Activated CD4-positive, alpha-beta T cell treated with anti-CD3 and anti-CD28 coated beads, Interleukin-2, amount 10 ng/mL, durations not matched to agents 7 days and 5 days (primary cell): ENCODE measurements at places on chromosomes 5 and 9. TPM values are rescaled to one million over a fixed set of nuclear protein-coding genes. Genes with fewer than 3 reads are reported as not detected.

DNA sequence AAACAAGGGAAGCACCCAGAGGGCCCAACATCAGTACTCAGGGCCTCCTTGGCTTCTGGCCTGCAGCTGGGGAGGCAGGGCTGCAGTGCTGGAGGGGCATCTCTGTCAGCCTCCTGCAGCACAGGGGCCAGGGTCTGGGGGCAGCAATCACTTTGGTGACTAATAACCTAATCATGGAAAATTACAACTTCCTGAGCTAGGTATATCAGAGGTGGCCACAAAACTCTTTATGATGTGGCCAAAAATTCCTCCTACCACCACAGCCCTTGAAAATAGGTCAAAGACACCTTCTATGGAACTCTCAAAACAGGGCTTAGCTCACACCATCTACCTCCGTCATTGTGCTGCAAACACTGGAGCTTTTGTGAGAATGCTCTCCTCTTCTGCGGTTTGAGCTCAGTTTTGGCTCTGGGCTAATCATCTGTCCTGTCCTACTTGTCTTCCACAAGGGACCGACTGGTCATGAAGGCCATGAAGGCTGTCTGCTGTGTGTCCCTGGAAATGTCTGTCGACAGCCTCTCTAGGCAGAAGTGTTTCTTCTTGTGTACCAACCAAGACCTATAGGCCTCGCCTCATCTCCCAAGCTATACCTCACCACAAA lies 28.6 kb downstream of the CSF2 start:
- H3K36me3 ChIP-seq, result peaks cover 6% of the 10 kb centered on the region
- no peaks in the 10 kb centered on the region for H3K27me3 ChIP-seq
- no peak for DNase-seq
- H3K27ac ChIP-seq, result peak overlapping the region; percentile 96
- peaks cover 78% of the 10 kb centered on the region for H3K4me1 ChIP-seq

GRCh38 chr9:30799527-30800101 lies 1584.8 kb upstream of the ACO1 start:
- H3K27me3 ChIP-seq, result no peaks in the 10 kb centered on the region
- H3K36me3 ChIP-seq, result no peaks in the 10 kb centered on the region
- H3K4me1 ChIP-seq, result no peaks in the 10 kb centered on the region
- no peak for DNase-seq

GRCh38 chr5:43140286-43140685 lies 19.6 kb downstream of the ZNF131 start:
- H3K27ac ChIP-seq, result no peak overlapping the region
- no peak for DNase-seq
- no peaks in the 10 kb centered on the region for H3K27me3 ChIP-seq
- H3K4me1 ChIP-seq, result peaks cover 42% of the 10 kb centered on the region

DNA sequence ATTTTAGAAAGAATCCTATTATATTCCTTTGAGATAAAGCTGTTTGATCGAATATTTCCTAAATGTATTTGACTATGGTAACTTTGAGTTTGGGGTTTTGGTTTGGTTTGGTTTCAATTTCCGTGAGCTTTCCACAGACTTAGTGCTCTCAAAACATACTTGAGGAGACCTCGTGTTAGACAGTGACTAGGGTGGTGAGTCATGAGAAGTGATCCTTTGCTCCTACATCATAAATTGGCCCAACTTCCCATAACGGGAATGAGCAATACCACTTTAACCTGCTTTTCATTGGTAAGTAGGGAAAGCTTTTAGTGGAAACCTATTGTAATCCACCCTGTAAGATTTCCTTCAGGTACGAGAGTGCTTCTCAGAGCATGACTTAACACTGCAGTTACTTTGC lies 3.8 kb upstream of the RASEF start:
- peaks cover 20% of the 10 kb centered on the region for H3K27me3 ChIP-seq
- no peaks in the 10 kb centered on the region for H3K4me1 ChIP-seq
- DNase-seq, result no peak
- H3K4me3 ChIP-seq, result no peak overlapping the region
- H3K27ac ChIP-seq, result no peak overlapping the region
- H3K36me3 ChIP-seq, result no peaks in the 10 kb centered on the region

- H3K36me3 ChIP-seq, result no peaks in the 10 kb centered on the region
- H3K27ac ChIP-seq, result no peak overlapping the region
- no peak overlapping the region for H3K4me3 ChIP-seq
- H3K27me3 ChIP-seq, result peaks cover 11% of the 10 kb centered on the region
- no peak for DNase-seq
- no peaks in the 10 kb centered on the region for H3K4me1 ChIP-seq
These were observed 90.6 kb downstream of the PTCD2 start for GRCh38 chr5:72410688-72411295.

GRCh38 chr5:16666883-16667398 lies 50.1 kb upstream of the RETREG1 start:
- no peak overlapping the region for H3K27ac ChIP-seq
- H3K36me3 ChIP-seq, result no peaks in the 10 kb centered on the region
- DNase-seq, result peak; percentile 38

GRCh38 chr9:120066315-120066714 lies 513.7 kb downstream of the CDK5RAP2 start:
- H3K4me1 ChIP-seq, result no peaks in the 10 kb centered on the region
- no peaks in the 10 kb centered on the region for H3K36me3 ChIP-seq
- no peaks in the 10 kb centered on the region for H3K27me3 ChIP-seq
- no peak overlapping the region for H3K4me3 ChIP-seq
- no peak for DNase-seq

DNA sequence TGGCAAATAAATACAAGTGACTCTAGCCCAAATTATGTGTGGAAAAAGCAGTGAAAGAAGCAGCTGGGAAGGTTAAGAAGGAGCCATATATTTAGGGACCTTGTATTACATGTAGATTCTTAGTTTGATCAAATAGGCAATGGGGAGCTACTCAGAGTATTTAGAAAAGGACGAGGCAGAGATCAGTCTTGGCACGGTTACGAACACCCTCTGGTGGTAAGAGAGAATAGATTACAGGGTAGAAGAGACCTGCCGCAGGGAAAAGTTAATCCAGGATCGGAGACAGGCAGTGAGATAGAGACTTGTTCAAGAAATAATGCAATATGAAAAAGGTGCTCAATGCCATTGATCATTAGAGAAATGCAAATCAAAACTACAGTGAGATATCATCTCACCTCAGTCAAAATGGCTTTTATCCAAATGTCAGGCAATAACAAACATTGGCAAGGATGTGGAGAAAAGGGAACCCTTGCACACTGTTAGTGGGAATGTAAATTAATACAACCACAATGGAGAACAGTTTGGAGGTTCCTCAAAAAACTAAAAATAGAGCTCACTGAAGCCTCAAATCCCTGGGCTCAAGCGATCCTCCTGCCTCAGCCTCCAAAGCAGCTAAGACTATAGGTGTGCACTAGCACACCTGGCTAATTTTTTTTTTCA lies 12.0 kb downstream of the INIP start:
- peaks cover 27% of the 10 kb centered on the region for H3K36me3 ChIP-seq
- no peak for DNase-seq
- peaks cover 15% of the 10 kb centered on the region for H3K4me1 ChIP-seq
- no peak overlapping the region for H3K4me3 ChIP-seq
- no peaks in the 10 kb centered on the region for H3K27me3 ChIP-seq
- H3K27ac ChIP-seq, result no peak overlapping the region

DNA sequence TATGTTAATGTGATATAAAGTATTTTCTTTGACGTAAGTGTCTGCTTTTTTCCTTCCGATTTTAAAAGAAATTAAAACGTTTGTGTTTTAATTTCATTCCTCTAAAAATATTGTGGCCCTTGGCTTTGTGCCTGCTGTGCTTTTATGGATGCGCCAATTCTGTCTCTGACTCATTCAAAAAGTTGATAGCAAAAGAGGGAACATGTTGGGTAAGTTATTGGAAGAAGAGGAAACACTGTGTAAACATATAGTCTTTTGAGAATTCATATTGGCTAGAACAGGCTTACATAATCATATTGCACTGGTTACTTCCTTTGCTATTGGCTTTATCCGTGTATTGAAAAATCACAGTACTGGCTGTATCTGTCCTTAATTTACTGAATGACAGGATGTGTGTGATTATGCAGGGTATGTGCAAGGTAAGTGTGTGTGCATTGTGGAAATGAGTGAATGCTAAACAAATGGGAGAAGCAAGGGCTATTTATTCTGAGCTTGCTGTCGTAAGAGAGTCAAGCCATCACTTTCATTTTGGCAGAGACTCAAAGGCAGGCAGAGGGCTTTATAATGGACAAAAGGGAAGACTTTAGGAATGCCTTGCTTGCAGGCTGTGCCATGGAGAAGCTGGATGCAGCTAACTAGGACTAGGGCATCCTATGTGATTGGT lies 67.8 kb downstream of the SGCD start:
- H3K27me3 ChIP-seq, result peaks cover 1% of the 10 kb centered on the region
- H3K4me3 ChIP-seq, result no peak overlapping the region
- no peaks in the 10 kb centered on the region for H3K36me3 ChIP-seq

GRCh38 chr9:86577420-86578333 lies 223.5 kb upstream of the TUT7 start:
- H3K4me3 ChIP-seq, result no peak overlapping the region
- H3K36me3 ChIP-seq, result no peaks in the 10 kb centered on the region
- no peak for DNase-seq
- H3K27ac ChIP-seq, result no peak overlapping the region
- no peaks in the 10 kb centered on the region for H3K4me1 ChIP-seq

GRCh38 chr5:137478043-137478442 lies 21.1 kb downstream of the SPOCK1 start:
- H3K4me3 ChIP-seq, result no peak overlapping the region
- DNase-seq, result no peak
- H3K36me3 ChIP-seq, result no peaks in the 10 kb centered on the region
- no peaks in the 10 kb centered on the region for H3K4me1 ChIP-seq
- H3K27me3 ChIP-seq, result peaks cover 2% of the 10 kb centered on the region
- no peak overlapping the region for H3K27ac ChIP-seq

DNA sequence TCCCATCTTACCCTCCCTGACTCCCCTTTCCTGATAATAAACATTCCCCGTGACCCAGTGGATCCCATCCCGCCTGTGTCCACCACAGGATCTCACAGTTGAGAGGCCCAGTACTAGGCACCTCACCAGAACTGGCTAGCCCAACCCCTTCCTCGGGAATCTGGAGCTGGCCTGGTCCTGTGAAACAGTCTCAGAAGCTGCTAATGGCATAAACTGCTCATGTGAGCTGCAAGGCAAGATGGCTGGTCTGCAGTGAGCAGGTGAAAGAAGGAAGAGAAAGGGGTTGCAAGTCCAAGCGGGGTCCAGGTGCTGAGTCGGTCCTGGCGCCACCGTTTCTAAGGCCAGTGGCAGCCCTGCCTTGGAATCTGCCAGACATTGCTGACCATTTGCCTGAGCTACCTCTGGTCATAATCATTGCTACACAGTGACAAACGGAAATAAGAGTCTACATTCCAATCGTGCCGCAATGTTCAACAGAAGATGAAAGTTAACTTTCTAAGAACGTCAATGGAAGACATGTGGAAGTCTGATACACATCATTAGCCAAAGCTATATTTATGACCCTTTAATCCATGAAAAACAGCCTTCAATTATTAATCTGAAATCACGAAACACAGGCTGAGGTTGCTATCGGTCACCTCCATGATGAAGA lies 33.7 kb downstream of the DNAH5 start:
- no peak for DNase-seq
- H3K4me1 ChIP-seq, result no peaks in the 10 kb centered on the region
- H3K27ac ChIP-seq, result no peak overlapping the region
- H3K36me3 ChIP-seq, result no peaks in the 10 kb centered on the region

DNA sequence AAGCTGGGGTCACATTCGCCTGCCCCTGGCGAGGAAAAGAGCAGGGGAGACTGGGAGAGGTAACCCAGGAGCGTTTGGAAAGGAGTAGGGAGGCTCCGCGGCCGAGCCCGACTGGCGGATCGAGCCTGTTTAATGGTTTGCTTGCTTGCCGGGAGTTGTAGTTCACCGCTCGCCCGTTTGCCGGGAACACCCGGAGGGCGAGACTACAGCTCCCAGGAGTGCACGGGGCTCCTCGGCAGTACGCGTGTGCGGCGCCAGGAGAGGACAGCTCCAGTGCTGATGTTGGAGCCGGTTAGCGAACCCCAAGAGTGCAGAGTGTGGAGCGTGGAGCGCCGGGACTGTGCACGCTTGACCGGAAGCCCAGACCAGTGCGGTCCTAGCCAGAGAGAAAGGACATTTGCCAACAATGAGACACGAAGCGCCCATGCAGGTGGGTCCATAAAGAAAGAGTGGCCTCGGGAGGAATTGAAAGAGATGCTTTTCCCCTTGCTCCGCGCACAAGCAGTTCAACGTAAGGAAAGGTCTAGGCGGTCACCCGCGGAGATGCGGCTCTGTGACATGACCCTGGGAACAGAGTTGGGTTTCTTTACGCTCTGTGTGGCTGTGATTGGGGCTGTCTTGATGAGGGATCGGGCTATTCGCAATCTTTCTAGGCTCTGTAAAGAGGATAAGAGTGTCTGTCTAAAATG lies at the start of gene RAB3C:
RAB3C (plus strand) TSS at position 273 of the 689 bp plus-strand sequence; CDS start at position 407, 134 bp downstream.
- peaks cover 33% of the 10 kb centered on the region for H3K27me3 ChIP-seq
- peak; percentile 74 for DNase-seq
- H3K36me3 ChIP-seq, result no peaks in the 10 kb centered on the region
- peaks cover 18% of the 10 kb centered on the region for H3K4me1 ChIP-seq
- peak within 1 kb of the TSS; percentile 72 for H3K4me3 ChIP-seq
- H3K27ac ChIP-seq, result no peak within 1 kb of the TSS

- H3K36me3 ChIP-seq, result no peaks in the 10 kb centered on the region
- no peak for DNase-seq
- H3K4me1 ChIP-seq, result no peaks in the 10 kb centered on the region
- no peak overlapping the region for H3K4me3 ChIP-seq
- no peaks in the 10 kb centered on the region for H3K27me3 ChIP-seq
These were observed 25.6 kb upstream of the TUSC1 start for GRCh38 chr9:25703701-25704357.

DNA sequence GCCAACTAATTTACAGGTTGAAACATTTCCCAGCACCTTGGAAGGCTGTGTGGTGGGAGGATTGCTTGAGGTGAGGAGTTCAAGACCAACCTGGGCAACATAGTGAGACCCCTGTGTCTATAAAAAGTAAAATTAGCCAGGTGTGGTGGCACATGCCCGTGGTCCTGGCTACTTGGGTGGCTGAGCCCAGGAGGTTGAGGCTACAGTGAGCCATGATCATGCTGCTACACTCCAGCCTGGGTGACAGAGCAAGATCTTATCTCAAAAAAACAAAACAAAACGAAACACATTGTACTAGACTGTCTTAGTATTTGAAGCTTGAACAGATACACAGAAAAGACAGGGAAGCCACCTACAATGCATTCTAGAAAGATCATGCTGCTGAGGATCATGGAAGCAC lies 2.8 kb upstream of the HSDL2 start:
- no peaks in the 10 kb centered on the region for H3K27me3 ChIP-seq
- peak; percentile 24 for DNase-seq
- no peak overlapping the region for H3K4me3 ChIP-seq
- H3K27ac ChIP-seq, result peak overlapping the region; percentile 47
- peaks cover 12% of the 10 kb centered on the region for H3K36me3 ChIP-seq

The CSF1R gene
- total RNA-seq, result 0.15 TPM

The N4BP3 gene
- total RNA-seq, result 1.5 TPM

The FAM114A2 gene
- total RNA-seq, result 19.1 TPM

The TMEM8B gene
- total RNA-seq, result 3.8 TPM

The SPEF2 gene
- 5.9 TPM for total RNA-seq

The COL27A1 gene
- 0.22 TPM for total RNA-seq

The PCDHGA1 gene
- 0.04 TPM for total RNA-seq

The PDCD1LG2 gene
- 2.2 TPM for total RNA-seq

The FST gene
- not detected for total RNA-seq
